ENCODE measurements at places on chromosomes 7 and 10. TPM values are rescaled to one million over a fixed set of nuclear protein-coding genes. Genes with fewer than 3 reads are reported as not detected.
A peak's percentile ranks its signal among the peaks of the same experiment; 100 is the strongest.

GRCh38 chr7:157977717-157978496, 609.7 kb downstream of the PTPRN2 start:
- DNase-seq: no peak

DNA sequence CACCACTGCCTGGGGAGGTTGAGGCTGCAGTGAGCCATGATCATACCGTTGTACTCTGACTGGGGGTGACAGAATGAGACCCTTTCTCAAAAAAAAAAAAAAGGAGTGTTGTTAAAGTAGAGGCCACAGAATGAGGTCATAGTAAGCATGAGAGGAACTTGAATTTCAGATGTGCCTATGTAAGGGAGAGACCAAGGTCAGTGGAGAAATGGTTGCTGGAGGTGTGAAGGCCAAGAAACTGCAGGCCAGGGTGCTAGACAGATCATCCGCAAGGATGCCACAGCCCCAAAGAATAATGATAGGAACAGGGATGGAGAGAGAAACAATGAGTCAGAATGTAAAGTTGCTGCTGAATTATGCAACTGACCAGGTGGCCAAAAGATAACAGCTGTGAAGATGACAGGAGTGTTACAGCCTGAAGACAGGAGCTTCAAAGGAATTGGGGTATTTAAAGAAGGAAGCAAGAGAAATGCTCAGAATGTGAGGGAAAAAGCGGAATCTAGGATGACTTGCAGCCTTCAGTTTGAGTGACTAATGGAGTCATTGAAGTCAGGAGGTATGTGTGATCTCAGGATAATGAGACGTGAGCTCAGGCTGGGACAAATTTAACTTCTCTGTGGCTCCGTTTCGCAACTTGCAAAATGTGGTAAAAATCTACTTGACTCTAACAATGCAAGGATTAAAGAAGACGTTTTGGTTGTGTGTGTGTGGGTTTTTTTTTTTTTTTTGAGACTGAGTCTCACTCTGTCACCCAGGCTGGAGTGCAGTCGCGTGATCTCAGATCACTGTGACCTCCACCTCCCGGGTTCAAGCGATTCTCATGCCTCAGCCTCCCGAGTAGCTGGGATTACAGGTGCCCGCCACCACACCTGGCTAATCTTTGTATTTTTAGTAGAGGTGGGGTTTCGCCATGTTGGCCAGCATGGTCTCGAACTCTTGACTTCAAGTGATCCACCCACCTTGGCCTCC, 22.2 kb downstream of the TYW1B start:
- no peak for DNase-seq

GRCh38 chr10:109427411-109427810, 495.9 kb downstream of the XPNPEP1 start:
- no peak for DNase-seq

DNA sequence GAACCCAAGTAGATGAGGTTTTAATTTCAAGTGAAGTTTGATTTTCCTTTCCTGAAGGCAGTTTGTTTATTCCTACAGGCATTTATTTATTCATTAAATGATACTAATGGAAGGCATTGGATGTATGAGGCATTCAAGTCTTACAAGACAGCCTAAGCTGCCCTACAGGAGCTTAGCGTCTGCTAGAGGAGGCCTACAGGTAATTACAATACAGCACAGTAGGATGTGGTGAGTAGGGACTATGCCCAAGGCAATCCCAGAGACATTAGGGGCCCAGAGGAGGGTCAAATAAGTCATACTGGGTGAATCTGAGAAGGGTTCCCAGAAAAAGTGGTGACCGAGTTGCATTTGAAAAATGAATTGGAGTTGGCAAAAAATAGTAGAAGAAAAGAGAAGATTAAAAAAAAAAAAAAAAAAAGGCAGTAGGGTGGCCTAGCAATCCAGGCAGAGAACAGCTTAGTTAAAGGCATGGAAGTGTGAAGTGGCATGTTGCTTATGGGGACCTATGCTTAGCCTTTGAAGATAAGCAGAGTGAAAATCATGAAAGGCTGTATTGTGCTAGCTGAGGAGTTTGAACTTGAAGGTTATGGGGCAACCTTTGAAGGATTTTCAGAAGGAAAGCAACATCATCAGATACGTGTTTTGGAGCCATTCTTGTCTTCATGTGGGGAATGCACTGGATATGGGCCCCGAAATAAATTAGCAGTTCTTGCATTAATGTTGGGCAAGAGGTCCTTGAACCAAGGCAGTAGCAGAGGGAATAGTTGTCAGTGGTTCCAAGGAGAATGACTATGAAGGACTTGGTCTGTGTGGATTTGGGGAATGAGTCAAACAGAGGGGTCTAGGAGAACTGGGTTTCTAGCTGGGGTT, 65.5 kb downstream of the SNX10 start:
- no peak for DNase-seq

DNA sequence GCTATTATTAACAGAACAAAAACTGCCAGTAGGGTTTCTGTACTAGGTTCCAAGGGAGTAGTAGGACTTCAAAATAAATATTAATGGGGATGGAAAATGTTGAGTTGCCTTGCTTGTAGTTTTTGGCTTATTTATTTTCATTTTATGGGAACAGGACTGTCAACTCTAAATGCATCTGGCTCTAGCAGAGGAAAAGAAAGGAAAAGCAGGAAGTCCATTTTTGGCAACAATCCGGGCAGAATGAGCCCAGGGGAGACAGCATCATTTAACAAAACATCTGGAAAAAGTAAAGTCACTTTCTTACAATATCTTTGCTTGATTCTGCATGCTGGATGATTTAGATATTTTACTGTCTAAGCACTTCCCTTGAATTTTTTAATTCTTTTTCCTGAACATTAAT, 69.4 kb downstream of the NOC3L start:
- peak; percentile 37 for DNase-seq

DNA sequence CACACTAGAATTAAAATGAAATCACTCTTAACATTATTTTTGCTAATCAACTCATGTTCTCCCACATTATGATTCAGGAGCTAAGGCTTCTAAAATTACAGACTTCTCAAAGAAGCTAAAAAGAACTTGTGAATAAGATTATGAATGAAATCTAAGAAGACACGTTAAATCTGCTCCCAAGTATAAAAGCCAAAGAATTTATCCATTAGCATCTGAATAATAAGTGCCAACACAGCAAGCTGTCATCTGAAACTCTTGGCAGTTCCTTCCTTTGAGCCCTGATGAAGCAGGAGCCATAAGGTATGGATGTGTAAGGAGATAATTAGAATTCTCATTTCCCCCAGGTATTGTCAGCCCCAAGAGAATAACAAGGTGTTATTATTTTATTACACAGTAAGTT, 50.3 kb downstream of the TPK1 start:
- DNase-seq: no peak

- DNase-seq: no peak
Observed at GRCh38 chr10:49086889-49087288, 28.4 kb downstream of the VSTM4 start.

- peak; percentile 85 for DNase-seq
Observed at GRCh38 chr7:100604028-100604975, 2.1 kb downstream of the PCOLCE start.

GRCh38 chr10:116664631-116665030, 43.9 kb downstream of the PNLIPRP2 start:
- no peak for DNase-seq

- DNase-seq: no peak
Observed at GRCh38 chr10:59138052-59138451, 38.4 kb upstream of the PHYHIPL start.

DNA sequence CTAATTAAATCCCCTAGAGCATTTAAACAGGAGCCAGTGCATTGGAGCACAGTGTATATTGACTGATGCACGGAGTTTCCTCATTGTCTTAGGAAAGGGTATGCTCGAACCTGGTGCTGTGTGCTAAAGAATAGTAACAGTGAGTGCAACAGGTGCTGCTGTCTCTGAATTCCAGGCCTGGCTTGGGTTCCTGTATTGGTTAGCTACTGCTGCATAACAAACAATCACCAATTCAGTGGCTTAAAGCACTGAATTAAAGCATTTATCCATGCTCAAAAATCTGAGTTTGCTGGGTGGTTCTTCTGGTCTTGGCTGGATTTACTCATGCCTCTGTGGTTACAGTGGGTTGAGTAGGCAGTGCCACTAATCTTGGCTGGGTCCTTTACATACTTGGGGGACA, 1.8 kb upstream of the PNLIPRP1 start:
- DNase-seq: no peak

DNA sequence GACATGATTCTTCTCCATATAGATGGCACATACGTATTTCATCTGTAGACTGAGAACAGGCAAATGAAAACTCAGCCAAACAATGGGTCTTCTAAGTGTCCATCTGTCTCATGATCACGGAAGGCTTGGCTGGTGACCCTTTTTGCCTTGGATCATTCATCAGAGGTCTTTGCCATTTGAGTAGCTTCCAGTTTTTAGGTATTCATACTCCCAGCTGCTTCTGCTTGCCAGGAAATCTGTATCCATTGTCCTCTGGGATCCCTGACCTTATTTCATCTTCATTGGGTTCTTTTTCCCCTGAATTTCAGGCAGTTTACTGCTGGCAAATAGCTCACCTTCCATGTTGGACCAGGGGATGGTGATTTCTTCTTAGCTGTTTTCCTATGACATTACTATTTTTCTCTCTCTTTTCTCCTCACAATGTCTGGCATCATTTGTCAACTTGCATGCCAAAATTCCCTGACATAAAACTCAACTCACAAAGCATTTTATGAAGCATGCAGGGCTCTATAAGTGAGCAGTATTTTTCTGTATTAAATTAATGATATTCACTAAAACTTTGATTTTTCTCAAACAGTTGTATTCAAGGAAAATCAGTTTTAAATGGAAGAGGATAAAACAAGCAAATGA, 241.2 kb downstream of the DNAJB9 start:
- no peak for DNase-seq

- no peak for DNase-seq
Observed at GRCh38 chr10:6665847-6666246, 85.8 kb upstream of the PRKCQ start.

DNA sequence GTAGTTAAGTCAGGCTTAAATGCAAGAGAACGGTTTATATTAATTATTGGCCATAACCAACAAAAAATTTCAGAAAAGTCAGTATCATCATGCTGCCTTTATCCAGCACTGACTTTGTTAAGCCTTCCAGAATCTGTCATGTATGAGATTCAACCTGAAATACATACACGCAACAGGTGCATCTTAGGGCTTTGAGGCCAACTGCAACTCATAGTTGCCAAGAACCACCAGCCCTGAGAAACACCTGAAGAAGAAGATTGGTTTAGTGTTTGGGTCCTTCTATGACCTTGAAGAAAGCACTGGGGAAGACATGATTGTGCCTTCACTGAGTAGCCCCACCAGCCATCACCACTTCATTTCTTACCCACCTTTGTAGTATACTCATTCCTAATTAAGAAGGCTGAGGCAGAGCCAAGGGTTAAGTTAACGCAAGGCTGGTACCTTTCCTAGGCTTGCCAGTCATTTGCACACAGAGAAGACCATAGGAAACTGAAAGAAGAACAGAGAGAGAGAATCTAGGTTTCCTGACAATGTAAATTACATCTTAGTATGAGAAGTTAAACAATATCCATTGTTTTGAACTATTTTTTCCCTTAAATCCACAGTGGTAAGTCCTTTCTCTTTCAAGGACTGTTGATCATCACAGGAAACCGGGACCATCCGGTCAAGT, 200.1 kb upstream of the PRKCQ start:
- no peak for DNase-seq

- no peak for DNase-seq
Observed at GRCh38 chr7:135775230-135775629, 26.6 kb upstream of the FAM180A start.

GRCh38 chr10:95569368-95569767, 8.2 kb upstream of the SORBS1 start:
- DNase-seq: no peak

- DNase-seq: no peak
Observed at GRCh38 chr7:35355199-35355598, 101.3 kb upstream of the TBX20 start.

- no peak for DNase-seq
Observed at GRCh38 chr10:7157091-7157490, 253.7 kb downstream of the SFMBT2 start.

- DNase-seq: no peak
Observed at GRCh38 chr10:28036587-28036986, 37.7 kb upstream of the ODAD2 start.

GRCh38 chr10:127776816-127777215, 39.8 kb downstream of the FOXI2 start:
- DNase-seq: no peak

GRCh38 chr7:155881471-155882350, 69.4 kb upstream of the SHH start:
- DNase-seq: no peak

- DNase-seq: no peak
Observed at GRCh38 chr7:82433507-82433906, 10.1 kb downstream of the CACNA2D1 start.

DNA sequence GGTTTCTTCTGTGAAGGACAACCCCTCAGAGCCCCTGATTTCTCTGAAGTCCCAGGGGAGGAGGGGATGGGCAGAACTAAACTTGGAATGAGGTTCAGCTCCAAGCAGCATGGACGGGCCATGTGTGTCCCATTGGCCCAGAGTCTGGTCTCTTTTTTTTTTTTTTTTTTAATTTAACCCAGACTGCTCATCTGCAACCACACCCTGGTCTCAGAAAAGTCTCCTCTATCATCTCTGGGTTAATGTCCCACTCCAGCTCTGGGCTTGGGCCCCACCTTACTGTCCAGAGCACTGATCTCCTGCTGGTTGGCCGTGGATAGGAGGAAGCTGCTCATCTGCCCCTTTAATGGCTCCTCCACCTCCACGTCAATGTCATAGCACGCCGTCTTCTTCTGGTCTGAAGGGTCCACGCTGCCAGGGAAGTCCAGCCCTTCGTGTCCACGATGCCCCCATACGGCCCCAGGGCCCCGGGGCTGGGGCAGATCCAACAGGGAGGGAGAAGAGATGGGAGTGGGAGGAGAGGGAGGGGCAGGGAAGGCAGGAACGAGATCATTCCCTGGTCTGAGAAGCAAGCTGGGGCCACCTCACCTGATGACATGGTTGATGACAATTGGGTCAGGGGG, 7.7 kb downstream of the CHPF2 start:
- no peak for DNase-seq

- DNase-seq: no peak
Observed at GRCh38 chr10:47082055-47082784, 171.0 kb downstream of the PTPN20 start.

DNA sequence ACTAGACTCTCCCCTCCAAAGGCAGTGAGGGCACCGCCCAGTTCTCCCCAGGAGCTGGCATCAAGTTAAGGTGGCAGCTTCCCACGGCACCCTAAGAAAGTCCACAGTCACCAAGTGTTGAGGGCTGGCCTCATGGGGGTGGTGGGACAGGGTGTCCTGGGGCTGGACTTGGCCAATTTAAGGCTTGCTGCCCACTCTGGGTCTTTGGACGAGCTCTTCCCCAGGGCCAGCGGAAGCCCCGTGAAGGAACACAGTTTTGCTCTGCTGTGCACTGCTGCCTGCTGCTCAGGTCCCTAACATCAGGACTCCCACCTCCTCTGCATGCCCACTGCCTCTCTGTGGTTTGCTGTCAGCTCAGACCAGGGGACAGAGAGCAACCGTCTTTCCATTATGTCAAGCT, 57.3 kb upstream of the TMEM72 start:
- DNase-seq: no peak

The CHST15 gene
- total RNA-seq: 4.5 TPM

The HTR5A gene
- not detected for total RNA-seq

The CTAGE4 gene
- 0.16 TPM for total RNA-seq

The PLXNA4 gene
- 18.1 TPM for total RNA-seq

The LRIT1 gene
- not detected for total RNA-seq

The KCP gene
- 0.19 TPM for total RNA-seq

The ELN gene
- total RNA-seq: 51.6 TPM

The NKX2-3 gene
- total RNA-seq: not detected

The STK31 gene
- total RNA-seq: not detected

The BMPR1A gene
- 43.8 TPM for total RNA-seq

The PTN gene
- 11.2 TPM for total RNA-seq

The VIPR2 gene
- total RNA-seq: 17.5 TPM

The ABCA13 gene
- total RNA-seq: not detected

The CYP3A5 gene
- total RNA-seq: not detected

The TUBB8 gene
- not detected for total RNA-seq
